NCI-H1092 (cell line): ENCODE measurements at places on chromosomes 2 and 18.

GRCh38 chr2:71464389-71464788 is 11.0 kb downstream of the DYSF start:
- no peak for DNase-seq

GRCh38 chr2:148042219-148042618 is 21.3 kb downstream of the MBD5 start:
- no peak for DNase-seq

DNA sequence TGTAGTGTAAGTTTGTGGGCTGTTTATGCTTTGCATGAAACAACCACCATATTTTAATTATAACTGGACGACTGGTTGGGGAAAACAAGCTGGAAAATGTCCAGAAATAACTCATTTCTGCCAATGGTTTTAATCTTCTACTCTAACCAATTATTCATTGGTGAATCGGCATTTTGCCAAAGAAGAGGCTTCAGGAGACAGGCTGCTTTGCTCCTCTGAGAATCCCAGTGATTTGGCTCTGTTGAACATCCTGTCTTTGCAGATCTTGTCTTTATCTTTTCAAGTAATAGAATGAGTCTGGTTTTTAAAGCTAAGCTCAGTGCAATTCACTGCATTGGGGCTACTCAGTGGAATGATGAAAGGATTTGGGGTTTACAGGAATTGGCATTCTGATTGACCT is 109.6 kb downstream of the APOB start:
- no peak for DNase-seq

DNA sequence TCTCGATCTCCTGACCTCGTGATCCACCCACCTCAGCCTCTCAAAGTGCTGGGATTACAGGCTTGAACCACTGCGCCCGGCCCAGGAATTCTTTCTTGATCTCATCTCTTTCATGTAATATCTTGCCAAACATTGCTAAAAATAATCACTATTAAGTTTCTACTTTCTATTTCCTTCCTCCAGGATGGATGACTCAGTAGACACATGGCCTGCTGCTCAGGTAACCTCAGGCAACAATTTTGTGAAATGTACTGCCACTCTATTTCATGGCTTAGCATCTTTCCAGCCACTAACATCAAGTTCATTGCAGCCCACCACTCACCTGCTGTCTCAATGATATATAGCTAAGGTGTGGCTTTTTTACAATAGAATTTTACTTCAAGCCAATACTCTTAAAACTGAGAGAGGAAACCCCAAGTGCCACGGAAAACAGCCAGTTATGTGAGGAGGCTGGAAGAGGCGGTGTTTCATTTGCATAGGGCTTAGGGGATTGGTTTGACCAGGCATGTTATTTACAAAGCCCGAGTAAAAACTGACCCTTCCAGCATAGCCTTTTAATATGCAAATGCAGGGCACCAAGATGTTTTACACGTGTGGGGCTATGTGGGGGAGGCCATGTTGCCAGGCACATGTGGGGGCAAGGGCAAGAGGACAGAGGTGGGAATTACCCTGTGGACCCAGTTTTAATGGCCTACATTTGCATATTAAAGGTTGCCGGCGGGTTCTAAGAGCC is 11.3 kb upstream of the SUMO1 start:
- no peak for DNase-seq

DNA sequence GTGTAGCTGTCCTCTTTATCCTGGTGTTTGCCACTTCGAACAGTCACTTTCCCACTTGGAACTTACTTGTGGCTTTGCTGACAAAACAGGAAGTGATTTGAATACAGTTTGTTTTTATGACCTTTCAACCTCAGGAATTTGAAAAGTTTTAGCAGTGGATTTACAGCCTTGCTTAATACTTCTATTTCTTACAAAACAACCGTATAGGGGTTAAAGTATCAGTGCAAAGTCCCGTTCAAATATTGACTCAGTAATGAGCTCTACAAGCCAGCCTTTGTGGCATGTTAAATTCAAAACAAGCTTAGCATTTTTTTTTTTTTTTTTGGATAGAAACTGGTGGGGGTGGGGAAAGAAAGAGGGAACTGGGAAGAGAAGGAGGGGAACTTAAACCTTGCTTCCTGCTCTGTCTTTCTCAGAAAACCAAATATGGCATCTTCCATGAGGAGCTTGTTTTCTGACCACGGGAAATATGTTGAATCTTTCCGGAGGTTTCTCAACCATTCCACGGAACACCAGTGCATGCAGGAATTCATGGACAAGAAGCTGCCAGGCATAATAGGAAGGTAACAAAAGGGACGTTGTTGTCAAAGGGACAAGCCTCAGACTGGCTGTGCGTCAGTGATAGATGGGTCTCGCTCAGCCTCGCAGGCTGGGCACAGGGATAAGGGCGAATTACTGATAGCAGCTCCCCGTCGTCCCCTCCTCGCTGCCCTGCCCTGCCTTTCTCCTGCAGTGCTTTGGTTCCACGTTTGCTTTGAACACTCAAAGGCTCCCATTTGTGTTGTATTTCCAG is at the start of gene HNMT:
Gene HNMT (plus strand): TSS at position 408 of the 793 bp plus-strand sequence. CDS start 19 bp downstream, at position 427.
- DNase-seq, result no peak

- no peak for DNase-seq
Observed at GRCh38 chr2:152861349-152861942, 143.0 kb downstream of the ARL6IP6 start.

DNA sequence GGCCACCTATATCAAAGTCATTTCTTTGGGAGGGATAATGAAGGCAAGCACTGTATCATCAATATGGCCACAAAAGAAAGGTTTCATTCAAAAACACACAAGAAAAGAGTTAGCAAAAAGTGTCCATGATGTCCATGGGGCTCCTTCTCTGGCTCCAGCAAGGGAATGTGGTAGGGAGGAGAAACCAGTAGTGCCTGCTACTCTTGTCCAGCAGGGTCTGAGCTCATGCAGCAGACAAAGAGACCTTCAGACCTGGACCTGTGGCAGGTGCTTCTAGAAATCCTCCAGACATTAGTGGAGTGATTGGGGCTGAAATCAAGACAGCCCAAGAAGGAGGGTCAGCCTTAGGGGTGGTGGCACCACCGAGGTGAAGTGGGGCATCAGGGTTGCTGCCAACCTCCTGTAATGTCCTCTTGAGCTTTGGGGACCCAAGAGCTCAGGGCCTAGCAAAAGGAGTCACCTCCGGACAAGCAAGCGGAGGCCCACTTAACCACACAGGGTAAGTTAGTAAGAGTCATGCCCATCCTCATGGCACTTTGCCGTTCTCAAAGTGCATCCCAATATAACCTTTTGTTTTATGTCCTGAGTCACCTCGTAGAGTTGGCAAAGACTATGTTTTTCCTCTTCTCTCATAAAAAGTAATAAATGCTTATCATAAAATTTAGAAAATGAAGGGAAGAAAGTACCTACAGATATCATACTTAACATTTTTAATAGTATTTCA is 112.6 kb upstream of the YPEL5 start:
- no peak for DNase-seq

- DNase-seq, result no peak
Observed at GRCh38 chr2:96817882-96818281, 1.8 kb downstream of the CNNM3 start.

DNA sequence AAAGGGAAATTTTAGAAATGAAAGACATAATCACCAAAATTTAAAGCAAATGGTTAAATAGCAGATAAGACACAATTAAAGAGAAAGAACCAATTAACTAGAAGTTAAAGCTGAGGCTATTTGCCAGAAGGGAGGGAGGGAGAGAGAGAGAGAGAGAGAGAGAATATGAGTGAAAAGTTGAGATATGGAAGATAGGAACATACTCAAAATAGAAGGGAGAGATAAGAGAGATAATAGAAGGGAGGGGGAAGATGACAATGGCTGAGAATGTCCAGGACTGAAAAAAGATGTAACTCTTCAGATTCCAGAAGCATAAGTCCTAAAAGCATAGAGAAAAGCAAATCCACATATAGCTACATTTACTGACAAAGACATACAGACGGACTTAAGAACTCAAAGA is 17.1 kb upstream of the AAK1 start:
- DNase-seq, result no peak

DNA sequence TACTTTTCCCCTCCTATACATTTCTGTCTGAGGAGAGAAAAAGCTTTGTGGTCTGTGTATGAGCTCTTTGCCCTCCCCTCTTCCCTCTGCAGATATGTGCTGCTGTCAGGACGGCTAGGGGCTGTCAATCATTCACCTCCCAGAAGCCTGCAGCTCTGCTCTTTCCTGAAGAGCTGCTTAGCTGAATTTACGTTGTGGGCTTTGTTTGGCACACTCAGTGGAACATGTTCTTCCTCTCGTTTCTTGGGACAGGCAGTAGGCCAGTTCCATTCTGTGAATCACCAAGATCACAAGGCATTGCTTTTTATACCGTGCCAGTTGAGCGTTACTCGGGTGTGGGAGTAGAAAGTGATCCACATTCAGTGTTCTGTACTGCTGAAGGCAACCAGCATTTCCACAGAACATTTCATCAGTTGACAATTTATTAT is 136.7 kb downstream of the LAMA3 start:
- DNase-seq, result no peak

DNA sequence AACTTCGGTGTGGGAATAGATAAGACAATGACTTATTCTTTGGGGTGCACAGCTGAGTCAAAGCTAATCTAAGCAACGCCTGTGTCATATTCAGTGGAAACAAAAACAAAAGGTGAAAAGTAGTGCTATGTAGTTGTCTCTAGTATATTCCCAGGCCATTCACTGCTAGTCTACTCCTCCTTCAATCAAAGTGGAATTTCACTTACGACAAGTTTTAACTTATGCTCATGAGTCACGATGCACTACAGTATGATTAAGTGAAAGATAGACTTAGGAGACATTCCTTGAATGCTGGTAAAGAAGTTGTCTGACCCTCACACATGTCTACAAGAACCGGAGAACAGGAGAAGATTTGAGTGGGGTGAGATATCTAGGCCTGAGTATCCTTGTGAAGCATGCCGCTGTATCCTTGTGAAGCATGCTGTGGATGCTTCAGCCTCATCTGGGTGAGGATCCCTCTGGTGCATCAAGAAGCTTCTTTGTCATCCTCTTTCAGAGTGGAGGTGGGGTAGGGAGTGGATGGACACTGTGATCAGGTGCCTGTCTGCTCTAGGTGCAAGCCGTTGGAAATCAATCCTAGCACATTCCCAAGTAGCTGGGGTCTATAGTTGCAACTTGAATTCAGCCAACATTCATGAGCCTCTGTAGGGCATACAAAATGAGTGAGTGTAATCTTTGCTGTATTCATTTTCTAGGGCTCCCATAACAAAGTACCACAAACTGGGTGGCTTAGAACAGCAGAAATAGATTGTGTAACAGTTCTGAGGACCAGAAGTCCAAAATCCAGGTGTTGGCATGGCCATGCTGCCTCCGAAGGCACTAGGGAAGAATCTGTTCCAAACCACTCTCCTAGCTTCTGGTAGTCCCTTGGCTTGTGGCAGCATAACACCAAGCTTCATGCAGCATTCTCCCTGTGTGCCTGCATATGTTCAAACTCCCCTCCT is 173.5 kb upstream of the FN1 start:
- DNase-seq, result no peak

- no peak for DNase-seq
Observed at GRCh38 chr2:105999211-105999989, 194.7 kb downstream of the UXS1 start.

DNA sequence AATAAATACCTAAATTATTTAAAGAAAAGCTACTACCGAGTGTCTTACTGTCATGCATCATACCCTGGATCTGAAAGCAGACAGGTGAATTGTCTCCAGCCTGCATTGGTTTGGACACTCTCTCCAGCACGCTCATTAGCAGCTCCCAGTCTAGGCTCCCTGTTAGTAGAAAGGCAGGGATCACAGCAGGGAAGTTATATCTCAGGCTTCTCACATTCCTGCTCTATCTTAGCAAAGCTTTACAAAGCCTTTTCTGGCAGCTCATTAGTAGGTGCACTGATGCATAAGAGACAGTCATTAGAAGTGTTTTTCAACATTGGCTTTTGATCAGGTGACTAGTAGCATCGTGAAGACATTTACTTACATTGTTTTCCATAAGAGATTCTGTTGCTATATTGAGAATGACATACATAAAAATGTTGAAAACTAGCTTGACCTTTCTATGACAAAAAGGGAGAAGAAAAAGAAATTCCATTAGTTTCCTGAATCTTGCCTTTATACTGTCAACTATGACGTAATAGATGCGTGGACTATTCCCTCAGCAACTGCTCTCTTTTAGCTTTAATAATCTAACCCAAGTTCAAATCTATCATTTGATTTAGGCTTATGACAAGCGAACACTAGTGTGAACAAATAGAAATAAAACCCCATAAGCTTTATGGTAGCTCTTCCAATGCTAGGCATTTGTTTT is 408.7 kb upstream of the KCNH7 start:
- no peak for DNase-seq

GRCh38 chr18:30597202-30597601 is 445.3 kb downstream of the DSC3 start:
- DNase-seq, result no peak

DNA sequence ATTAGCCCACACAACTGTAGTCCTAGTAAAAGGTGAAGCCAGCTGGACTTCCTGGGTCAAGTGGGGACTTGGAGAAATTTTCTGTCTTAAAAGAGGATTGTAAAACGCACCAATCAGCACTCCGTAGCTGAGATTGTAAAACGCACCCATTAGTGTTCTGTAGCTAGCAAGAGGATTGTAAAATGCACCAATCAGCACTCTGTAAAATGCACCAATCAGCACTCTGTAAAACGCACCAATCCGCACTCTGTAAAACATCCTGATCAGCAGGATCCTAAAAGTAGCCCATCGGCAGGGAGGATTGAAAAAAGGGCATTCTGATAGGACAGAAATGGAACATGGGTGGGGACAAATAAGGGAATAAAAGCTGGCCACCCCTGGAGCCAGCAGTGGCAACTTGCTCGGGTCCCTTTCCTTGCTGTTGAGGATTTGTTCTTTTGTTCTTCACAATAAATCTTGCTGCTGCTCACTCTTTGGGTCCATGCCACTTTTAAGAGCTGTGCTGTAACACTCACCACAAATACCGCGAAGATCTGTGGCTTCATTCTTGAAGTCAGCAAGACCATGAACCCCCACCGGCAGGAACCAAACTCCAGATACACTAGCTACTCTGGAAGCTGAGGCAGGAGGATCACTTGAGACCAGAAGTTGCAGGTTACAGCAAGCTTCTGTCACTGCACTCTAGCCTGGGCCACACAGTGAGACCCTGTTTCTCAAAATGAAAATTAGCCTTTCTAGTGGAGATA is 102.6 kb downstream of the HS6ST1 start:
- no peak for DNase-seq

GRCh38 chr2:128307595-128307994 is 11.1 kb downstream of the HS6ST1 start:
- DNase-seq, result no peak

DNA sequence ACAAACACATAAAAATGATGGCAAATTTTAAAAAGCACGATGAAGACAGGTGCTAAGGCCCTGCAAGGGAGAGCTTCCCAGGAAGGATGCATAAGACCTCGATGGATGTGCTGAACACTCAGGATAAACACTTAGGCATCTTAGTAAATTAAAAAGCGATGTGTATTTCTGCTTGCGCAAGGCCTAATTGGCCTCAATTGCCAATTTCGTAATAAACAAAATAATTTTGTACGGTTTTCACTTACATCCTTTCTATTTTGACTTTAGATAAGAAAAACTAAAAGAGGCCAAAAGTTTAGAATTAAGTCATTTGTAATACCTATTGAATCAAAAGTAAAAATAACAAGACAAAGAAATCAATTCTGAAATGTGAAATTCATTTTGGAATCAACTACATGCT is 189.1 kb downstream of the TCF4 start:
- no peak for DNase-seq

- no peak for DNase-seq
Observed at GRCh38 chr2:178128836-178129630, 16.8 kb downstream of the RBM45 start.

- no peak for DNase-seq
Observed at GRCh38 chr2:129888461-129888860, 91.0 kb upstream of the RAB6C start.

GRCh38 chr2:193776988-193777387 is 1582.3 kb upstream of the TMEFF2 start:
- no peak for DNase-seq
